T-cell (primary cell): ENCODE measurements at places on chromosomes 3 and 15.

DNA sequence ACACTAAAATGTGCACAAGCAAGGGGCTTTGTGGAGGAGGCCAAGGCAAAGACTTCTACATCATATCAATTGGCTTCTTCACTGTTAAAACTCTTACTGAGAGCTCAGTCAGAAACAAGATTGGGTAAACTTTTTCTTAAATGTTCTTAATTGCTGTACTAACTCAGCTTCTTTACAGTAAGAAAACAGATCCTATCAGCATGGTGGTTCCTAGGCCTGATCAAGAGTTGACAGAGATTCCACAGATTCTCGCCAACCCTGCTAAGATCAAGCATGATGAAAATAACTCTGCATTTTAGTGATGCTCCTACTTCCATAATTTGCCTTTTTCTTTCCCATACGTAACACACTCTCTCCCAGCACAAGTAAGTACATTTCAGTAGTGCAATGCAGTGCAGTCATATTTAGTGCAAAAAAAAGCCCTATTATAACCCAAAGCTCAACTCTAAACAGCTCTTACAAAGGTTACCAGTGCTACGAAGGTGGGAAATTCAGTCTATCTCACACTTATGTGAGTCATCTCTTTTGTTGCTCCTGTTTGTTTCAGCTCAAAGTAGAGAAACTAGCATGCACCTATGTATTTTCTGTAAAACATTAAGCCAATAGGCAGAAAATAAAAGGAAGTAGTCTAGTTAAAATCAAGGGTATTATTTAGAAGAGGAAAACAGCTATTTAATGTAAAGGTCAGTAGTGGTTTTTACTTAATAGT, 29.9 kb downstream of the TIGIT start:
- DNase-seq: no peak

GRCh38 chr3:179956416-179956830, 80.3 kb downstream of the PEX5L start:
- DNase-seq: no peak

- DNase-seq: no peak
Measured at GRCh38 chr3:143421556-143421955, 302.0 kb downstream of the CHST2 start.

GRCh38 chr3:125059488-125060245, 3.9 kb upstream of the HEG1 start:
- DNase-seq: no peak

GRCh38 chr3:126342991-126343648, 14.1 kb downstream of the KLF15 start:
- DNase-seq: no peak

GRCh38 chr3:64578797-64579196, 109.0 kb downstream of the ADAMTS9 start:
- DNase-seq: no peak

DNA sequence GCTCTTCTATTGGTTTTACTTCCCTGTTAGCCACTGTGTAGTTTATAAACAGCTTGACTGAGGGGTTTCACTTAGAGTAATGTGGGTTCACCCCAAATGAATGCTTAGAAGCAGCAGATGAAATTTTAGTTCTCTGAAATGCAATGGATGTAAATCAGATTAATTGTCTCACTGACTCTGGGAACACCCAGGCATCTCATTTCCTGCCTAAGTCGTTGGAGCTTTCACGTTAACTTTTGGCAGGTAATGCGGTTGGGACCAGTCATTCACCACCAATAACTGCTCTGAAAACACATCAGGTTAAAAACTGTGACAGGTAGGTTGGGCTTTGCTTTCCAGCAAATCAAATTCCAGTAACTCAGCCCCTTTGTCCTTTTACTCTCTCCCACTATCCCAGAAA, 775.4 kb downstream of the NTRK3 start:
- DNase-seq: no peak

DNA sequence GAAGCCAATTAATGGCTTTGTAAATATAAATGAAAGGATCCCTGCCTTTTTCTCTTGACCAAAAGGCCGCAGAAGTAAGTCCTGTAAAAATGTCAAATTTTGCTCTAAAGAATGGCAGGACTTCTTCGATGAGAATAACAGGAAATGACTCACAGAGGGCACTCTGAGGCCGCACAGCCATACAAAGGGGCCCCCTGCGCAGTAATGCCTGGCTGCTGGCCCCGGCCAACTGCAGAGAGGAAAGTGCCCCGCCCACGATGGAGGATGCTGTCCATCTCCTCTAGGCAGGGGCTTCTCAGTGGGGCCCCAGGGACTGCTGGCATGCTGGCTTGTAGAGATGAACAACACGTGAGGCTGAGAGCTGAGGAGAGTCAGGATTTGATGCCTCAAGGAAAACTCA, 18.1 kb upstream of the SCN10A start:
- no peak for DNase-seq

- DNase-seq: no peak
Measured at GRCh38 chr3:151426341-151426657, 34.6 kb downstream of the IGSF10 start.

DNA sequence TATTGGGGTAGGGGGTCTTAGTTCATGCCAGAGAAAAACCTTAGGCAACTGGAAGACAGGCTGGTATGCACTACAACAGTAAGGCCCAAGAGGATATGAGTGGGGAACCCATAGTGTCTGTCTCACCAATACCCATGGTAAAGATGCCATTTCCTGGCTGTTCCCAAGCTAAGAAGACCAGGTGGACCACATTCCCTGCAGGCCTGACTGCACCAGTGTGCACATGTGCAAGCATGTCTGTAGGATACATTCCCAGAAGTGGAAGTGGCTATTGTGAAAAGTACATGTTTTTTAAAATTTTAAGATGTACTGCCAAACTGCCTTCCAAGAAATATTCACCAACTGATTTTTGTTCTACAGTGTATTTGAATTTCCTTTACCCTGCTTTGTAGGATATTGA, 207.3 kb upstream of the CTNNB1 start:
- no peak for DNase-seq

GRCh38 chr3:144263706-144264105, 292.1 kb downstream of the DIPK2A start:
- no peak for DNase-seq

- no peak for DNase-seq
Measured at GRCh38 chr3:158233791-158234190, 123.9 kb downstream of the RSRC1 start.

- DNase-seq: no peak
Measured at GRCh38 chr3:49759226-49759625, 27.1 kb downstream of the IP6K1 start.

GRCh38 chr3:135314237-135314636, 519.2 kb downstream of the EPHB1 start:
- DNase-seq: no peak
